ENCODE measurements at places on chromosomes 4 and X.
A peak's percentile ranks its signal among the peaks of the same experiment; 100 is the strongest.

GRCh38 chrX:52821079-52821760, 10.1 kb downstream of the XAGE5 start:
- DNase-seq, result no peak

DNA sequence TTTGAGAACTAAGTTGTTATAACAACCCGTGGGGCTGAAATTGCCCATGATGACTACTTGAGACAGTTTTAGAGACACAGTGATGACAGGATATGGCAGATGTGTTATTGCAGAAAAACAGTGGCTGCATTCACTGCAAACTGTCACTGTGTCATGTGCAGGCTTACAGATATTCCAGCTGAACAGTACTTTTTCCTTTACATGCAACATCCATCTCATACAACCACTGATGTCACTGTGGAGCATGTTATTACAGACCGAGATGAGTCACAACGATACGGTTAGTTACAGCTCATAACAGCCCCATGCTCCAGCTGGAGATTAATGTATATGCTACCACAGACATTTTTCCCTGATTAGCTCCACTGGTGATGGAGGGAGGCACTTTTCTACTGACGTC, 207.4 kb downstream of the TMA16 start:
- DNase-seq, result no peak

DNA sequence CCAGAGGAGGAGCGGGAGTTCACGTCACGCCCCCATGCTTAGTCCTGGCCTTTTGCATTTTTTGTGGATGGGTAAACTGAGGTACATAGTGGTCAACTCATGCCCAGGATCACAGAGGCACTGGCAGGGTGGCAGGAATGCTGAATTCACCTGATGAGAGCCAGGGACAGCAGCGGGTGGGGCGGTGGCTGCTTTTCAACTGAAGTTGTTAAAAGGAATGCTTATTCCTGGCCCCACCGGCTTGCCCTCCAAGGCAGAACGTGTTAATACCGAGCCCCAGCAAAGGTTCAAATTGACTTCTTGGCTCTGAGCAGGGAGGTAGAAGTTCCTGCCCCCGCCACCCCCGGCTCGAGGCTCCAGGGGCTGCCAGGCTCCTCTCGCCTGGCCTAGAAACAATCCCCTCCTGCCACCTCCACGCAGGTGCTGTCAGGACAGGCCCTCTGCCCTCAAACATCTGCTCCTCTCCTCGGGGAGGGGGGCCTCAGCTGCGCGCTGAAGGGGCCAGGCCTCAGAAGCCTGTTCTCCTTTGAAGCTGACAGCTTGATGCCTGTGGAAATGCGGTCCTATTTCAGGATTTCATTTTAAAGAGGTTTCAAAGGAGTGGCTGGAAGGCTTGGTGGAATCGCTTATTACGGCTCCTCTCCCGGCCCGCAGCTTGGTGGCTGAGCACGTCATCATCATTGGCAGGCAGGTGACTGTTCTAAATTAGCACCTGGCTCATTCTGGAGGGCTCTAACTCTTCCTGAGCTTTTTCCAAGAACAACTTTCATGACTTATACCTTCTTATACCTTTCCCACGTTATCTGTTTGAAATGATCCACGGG, 93.0 kb downstream of the PHKA2 start:
- no peak for DNase-seq

DNA sequence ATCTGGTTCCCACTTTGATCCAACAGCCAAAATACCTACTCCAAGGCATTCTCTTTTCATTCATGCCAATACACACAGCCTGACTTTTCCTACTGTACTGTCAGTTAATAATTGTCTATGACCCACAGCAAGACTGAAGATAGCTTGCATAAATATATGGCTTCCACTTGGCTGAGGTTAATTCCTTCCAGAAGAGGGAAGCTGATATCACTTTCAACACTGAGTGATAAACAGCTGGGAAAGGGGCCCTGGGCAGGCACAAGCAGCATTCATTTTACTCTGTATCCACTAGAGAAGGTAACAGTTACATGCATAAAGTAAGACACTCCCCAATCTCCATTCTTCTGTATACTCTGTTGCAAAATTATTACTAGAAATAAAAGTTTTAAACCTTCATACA, 200.2 kb upstream of the UGT8 start:
- DNase-seq, result no peak

- DNase-seq, result no peak
These were observed 13.8 kb downstream of the BCOR start for GRCh38 chrX:40083979-40084359.

DNA sequence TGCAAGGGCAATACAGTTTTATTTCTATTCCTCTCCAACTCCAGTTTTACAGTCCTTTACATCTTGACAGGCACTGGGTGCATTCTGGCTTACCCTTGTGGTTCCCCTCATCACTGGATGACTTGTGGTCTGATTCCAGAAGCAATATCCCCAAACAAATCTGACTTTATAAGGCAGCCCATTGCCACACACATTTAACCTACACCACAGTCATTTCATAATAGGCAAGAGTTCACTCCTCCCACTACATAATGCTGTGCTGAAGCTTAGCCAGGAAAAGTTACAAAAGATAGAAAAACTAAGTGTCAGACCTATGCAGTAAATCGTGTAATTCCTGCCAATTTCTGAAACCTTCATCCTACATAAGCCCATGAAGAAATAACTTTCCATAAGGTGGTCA, 82.9 kb upstream of the MID1IP1 start:
- no peak for DNase-seq

DNA sequence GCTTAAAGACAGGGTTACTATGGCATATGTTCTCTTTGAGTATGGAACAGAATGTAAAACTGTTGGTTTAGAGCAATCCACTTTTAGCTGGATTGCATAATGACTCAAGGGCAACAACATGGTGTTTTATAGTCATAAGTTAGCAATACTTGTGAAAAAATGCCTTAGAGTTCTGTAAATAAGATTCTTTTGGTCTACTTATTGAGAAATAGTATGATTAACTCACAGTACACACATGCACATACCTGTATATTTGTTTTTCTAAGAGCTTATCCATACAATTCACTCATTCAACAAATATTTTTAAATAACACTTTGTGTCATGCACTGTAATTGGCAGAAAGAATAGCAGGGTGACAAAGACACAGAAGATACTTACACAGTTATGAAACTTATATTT, 1415.5 kb downstream of the PCDH7 start:
- no peak for DNase-seq

DNA sequence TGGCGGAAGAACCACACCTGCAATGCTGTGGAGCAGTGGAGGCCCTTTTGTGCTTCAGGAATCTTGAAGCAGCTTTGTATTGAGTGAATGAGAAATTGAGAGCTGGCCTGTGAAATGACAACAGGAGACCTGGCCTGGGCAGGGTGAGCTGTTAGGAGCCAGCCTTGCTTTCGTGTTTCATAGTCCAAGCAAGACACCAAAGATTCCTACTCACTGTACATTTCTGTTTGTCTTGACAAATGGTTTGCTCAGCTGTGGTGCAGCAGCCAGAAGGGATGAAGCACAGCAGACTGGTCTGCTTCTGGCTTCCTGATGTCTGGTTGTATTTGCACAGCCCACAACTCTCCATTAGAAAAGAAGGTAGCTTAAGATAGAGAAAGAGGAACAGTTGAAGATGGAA, 96.5 kb downstream of the GATB start:
- DNase-seq, result peak; percentile 52

- DNase-seq, result no peak
These were observed 145.2 kb downstream of the TET2 start for GRCh38 chr4:105291925-105292324.

- DNase-seq, result no peak
These were observed 89.6 kb upstream of the PRPS2 start for GRCh38 chrX:12701628-12702027.

DNA sequence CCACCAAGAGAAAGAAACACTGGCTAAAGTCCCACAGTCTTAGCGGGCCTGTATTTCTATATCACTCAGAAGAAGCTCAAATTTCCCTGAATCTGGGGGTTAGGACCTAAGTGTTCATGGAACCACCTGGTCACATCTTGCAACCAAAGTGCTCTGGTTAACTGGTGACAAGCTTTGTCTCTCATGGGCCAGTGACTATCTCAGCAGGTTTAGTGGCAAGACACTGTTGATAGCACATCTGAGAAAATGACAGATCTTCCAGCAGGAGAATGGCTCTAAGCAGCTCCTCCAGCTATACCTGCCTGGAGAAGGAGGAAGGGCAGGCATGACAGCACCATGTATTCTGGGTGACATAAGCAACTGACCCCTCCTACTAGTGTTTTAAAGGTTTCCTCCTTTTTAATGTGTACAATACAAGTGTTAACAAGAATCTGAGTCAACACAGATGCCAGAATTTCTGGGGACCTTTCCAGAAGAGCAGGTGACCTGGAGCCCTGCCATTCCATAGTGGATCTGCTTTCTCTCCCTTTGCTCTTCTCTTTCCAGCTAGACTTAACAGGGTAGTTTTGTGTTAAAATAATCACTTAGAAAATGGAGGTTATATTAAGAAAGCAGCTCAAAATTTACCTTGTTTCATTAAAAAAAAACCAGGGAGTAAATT, 17.3 kb upstream of the QRFPR start:
- DNase-seq, result no peak

DNA sequence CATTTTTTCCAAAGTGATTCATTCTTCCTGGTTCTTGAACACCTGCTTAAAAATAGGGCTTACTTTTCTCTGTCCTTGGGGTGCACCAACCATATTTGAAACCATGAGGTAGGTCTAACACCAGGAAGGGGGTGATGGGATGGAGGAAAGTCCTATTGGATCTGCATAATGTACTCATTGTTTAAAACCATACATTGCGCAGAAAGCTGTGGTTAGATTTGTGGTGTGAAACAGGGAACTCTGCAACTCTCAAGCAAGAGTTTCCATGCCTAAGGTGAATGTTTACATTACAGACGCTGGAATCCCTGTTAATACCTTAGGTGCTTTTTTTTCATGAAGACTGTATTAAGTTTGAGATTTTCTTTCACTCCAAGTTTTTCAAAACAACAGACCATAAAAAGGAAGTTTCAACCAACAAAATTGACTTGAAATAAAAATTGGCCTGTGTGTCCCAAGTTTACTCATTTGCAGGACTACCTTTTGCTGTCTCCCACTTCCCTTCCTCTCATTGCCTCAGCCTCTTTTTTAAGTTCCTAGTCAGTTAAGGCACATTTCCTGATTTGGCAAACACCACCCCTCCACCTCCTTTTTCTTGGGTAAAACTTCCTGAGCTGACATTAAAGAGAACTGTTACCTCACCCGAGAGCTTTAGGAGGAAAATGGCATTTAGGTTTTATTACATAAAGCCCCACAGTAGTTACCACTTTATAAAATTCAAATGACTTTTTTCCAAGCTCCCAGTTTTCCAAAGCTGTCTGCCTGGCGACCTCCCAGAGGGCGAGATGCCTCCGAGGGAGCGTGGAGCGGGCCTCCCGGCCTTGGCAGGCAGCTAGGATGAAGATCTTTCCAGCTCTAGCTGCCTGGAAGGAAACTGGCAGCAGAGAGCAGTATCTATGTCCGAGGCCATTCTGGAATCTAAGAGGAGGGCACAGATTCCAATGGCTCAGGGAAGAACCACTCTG, 47.9 kb upstream of the RBPJ start:
- DNase-seq, result no peak

GRCh38 chrX:84046403-84046984, 141.5 kb downstream of the RPS6KA6 start:
- DNase-seq, result no peak

Measured in vagina (tissue), 2 donors.